ENCODE measurements at places on chromosomes 4 and X.

DNA sequence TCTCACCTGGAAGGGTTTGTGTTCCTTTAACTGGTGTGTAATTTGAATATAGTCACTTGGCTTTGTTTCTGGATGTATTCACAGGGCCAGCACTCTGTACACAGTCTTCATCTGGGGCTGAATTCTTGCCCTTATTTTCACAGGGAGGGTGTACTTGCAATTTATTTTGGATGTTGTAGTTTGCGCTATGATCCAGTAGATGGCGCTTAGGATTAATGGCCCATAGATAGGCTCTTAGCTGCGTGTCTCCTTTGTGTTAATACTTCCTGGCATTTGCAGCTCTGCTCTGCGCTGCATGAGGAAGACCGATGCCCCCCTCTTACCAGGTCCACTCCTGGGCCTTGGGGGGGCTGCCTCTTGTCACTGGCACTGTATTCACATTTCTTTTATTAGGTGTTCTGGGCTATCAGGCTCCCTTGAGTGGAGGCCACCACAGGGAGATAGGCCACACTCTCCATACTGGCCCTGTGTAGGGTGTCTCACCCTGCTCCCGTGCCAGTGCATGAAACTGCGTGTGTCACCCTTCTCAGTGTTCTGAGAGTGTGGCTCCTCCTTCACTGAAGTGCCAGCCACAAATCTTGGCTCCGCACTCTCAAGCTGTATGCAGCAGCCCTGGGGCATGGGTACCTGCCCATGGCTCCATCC is 562.2 kb downstream of the ZIC3 start:
- DNase-seq = no peak

DNA sequence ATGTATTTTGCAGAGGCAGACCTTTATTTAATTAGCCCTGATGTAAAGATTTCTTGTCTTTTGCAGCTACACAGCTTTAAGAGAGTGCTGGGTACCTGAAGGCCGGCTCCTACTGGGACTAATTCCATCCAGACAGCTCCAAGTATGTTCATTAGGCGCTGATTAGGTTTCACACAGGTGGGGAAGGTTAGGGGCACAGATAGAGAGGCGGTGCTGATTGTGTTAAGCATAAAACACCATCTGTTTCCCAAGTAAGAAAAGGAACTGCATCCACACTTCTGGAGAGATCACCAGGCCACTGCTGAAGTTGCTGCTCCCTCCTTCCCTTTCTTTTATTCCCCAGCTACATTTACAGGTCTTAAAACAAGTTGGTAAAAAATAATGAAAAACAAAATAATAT is 349.5 kb downstream of the ZIC3 start:
- DNase-seq = no peak

DNA sequence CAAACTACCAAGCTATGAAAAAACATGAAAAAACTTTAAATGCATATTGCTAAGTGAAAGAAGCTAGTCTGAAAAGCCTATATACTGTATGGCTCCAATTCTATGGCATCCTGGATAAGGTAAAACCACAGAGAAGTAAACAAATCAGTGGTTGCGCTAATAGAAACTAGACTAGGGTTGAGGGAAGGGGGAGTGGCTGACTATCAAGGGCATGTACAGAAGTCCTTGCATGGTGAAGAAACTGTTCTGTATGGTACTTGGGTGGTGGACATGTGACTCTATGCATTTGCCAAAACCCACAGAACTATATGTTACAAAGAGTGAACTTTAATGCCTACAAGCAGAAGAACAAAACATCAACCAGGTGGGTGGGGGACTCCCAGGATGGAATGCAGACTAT is 96.8 kb downstream of the MTMR1 start:
- DNase-seq = no peak

GRCh38 chr4:178480105-178480504 is 1037.9 kb upstream of the AGA start:
- DNase-seq = no peak
